ENCODE measurements at places on chromosomes 12 and 14. TPM values are rescaled to one million over a fixed set of nuclear protein-coding genes. Genes with fewer than 3 reads are reported as not detected.

The CRIP1 gene
- total RNA-seq, result 72.8 TPM

GRCh38 chr14:85625925-85626585, 96.1 kb downstream of the FLRT2 start:
- no peak for DNase-seq

DNA sequence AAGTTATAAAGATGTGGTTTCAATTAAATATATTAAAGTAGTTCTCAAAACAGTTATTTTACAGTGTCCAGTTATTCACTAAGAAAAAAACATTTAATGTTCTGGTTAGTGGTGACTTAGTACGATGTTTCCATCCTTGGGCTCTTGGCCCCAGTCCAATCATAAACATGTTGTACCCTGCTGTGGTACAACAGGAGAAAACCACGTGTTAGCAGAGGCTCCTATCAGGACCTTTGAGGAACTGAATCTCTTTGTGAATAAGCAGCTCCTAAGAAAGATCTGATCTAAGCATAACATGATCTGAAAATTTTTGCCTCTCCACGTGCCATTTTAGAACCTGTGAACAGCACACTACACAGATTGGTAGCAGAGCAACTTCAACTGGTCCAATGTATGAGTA, 234.0 kb downstream of the SYT1 start:
- DNase-seq, result no peak

DNA sequence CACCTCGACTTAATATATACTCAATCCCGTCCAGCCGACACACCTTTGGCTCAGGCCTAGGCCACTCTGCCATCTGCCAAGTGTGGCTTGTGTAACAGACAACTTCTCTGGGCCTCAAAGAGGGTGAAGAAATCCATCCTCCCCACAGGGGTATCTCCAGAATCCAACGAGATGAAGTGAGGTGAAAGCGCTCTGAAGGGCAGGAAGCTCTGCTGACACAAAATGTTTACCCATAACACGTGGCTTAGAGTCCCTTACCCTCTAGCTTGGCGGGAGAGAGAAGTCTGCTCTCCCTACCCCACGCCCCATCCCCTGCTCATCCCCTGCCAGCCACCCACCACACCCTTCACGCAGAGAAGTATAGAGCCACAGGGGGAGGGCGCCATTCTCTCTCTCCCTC, 13.0 kb downstream of the ZBTB39 start:
- no peak for DNase-seq

- no peak for DNase-seq
These were observed 71.0 kb downstream of the DRAM1 start for GRCh38 chr12:101948365-101948764.

The NOXRED1 gene
- 0.43 TPM for total RNA-seq

The VDR gene
- total RNA-seq, result 4.4 TPM

GRCh38 chr12:21429994-21430393, 7.5 kb upstream of the PYROXD1 start:
- no peak for DNase-seq

The HCAR2 gene
- 7.1 TPM for total RNA-seq

GRCh38 chr14:105529569-105530284, 3.3 kb downstream of the TMEM121 start:
- DNase-seq, result peak; percentile 87

The SUDS3 gene
- 23.0 TPM for total RNA-seq

The TMEM52B gene
- total RNA-seq, result 1.3 TPM

The NRXN3 gene
- total RNA-seq, result 6.7 TPM

DNA sequence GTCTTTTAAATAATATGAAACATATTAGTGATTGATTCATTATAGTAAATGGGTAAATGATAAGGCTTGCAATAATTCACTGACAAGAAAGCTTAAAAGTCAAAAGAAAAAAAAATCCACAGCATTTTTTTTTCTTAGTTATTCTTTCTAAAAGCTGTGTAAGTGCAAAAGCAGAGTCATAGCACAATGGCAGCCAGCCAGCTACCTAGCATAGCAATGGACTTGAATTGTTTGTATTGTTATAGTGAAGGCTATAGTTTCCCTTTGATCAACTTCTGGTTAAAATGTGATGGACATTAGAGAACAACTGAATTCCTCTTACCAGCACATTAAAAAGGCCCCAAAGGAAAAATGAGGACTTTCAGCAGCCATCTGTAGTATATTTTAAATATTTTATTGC, 232.1 kb downstream of the NAV3 start:
- DNase-seq, result peak; percentile 37

The PTPRB gene
- 71.2 TPM for total RNA-seq

DNA sequence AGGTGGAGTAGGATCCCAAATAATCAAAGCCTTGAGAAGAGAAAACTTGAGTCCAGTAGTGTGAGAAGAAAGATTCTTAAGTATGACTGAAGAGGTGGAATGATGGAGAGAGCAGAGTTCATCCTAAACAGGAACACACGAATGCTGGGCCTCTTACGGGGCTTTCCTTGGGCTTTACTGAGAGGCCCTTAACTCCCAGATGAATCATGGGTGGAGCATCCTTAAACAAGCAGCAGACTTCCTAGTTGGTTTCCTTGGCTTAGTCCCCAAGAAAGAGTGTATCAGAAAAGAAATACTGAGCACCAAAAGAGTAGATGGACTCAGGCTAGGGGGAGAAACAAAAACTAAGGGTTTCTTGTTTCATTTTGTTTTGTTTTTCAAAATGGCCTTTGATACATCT, 132.5 kb downstream of the GPR135 start:
- DNase-seq, result no peak

DNA sequence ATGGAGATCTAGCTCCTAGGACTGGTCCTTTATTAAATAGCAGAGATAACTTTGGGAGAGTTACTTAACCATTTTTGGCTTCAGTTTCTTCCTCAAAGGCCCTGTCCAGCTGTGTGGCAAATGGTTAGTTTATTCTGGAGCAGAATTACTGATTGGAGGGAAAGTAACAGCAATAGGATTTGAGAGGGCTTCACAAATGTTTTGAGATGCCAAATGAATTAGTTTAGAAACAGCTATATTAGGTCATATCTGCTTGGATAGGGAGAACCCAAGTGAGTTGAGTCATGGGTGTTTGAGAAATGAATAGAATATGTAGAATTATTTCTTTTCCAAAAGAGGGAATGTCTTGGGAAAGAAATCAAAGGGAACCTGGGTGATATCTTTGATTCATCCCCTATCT, 17.5 kb downstream of the RASSF3 start:
- DNase-seq, result no peak

GRCh38 chr14:22748206-22748605, 18.3 kb upstream of the OXA1L start:
- no peak for DNase-seq

- no peak for DNase-seq
These were observed 9.4 kb downstream of the IGF1 start for GRCh38 chr12:102470945-102471344.

The MIA2 gene
- 28.9 TPM for total RNA-seq

- peak; percentile 93 for DNase-seq
These were observed 690 bp upstream of the DTX3 start for GRCh38 chr12:57603815-57604453.

The ULK1 gene
- total RNA-seq, result 25.9 TPM

DNA sequence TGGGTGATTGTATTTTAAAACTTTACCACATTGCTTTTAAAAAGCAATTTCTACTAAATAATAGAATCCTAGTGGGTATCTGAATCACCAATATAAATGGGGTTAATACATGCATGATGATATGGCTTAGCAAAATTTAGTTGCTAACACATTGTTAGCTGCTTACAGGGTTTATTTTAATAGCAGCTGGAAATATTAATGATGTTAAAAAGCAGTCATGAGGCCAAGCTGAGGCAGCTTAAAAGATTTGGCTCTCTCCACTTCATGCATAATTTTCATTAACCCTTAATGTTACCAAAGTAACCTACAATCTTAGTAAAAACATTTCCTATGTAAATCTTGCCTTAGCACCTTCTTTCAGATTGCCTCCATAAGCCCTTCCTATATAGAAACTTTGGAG, 49.2 kb upstream of the CNOT2 start:
- DNase-seq, result no peak

DNA sequence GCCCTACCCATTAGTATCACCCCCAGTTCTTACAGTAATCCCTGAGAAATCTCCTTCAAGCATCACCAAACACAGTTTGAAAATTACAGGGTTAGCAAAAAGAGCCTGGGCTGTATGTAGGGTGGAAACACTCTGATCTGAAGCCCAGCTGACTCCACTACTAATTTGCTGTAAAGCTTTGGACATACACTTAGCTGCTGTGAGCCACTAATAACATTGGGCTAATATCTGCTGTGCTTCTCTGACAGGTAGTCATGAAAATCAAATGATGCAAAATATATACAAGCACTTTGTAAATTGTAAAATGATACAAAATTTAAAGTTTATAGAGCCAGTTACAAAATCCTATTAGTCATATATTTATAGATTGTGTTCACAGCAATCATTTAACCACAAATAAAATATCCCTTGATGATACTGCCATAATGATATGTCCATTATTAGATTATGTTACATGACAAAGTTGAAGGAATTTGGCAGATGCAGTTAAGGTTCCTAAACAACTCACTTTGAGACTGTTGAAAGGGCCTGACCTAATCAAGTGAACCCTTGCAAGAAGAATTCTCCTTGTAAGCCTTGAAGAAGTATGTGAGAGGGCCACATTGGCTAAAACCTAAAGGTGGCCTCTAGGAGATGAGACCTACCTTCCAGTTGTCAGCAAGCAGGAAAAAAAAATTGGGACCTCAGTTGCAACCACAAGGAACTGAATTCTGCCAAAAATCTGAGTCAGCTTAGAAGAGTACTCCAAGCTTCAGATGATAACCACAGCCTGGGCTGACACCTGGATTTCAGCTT, 19.0 kb downstream of the TWF1 start:
- no peak for DNase-seq

The NKX2-1 gene
- 185 TPM for total RNA-seq

DNA sequence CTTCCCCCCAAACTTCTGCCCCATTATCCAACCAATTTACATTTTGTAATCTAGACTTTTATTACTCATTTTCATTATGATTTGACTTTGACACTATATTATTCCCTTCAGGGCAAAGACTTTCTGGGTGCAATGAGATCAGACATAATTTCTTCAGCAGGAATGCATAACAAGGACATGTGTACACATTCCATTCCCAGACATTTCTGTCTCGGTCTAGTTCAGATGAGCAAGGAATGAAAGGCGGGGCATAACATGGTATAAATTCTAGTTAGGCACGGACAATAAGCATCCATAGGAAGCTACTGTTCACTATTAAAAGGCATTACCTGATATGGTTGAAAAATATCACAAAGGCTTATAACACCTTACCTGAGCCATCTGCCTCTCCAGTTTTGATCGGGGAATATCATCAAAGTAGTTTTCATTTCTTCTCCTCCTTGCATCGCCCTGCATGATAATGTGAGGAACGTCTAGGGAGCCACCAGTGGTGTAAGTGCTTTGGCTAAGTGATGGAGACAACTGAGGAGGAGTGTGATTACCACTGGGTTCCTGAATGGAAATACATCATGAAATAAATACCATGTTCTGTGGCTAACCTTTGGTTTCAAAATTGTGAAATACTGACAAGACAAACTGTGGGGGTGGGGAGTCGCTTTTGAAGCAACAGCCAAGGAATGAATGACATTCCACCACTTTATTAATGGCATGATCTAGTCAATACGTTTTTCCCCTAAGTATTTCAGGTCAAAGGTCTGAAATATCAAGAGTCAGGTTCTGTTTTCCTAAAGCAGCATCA, 183.9 kb downstream of the APAF1 start:
- no peak for DNase-seq

GRCh38 chr14:61462566-61463193, 141.3 kb downstream of the PRKCH start:
- peak; percentile 77 for DNase-seq
